ENCODE measurements at places on chromosomes 4 and X.
A peak's percentile ranks its signal among the peaks of the same experiment; 100 is the strongest.

DNA sequence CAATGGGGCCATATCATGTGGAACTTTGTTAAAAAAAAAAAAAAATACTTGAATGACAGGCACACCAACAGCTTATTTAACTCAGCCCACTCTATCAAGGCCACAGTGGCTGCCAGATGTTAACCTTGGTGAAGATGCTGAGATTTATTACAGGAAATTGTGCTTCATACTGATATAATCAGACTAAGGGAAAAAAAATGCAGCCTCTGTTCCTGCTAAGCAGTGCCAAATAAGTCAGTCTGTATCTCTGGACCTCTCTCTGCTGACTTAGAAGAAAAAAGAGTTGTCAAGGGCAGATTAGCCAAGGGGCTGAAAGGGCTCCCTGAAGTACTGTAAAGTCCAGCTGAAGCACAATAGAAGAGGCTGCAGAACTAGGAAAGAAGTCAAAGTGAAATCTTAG is 677.7 kb upstream of the HTR2C start:
- peak; percentile 1 for DNase-seq

GRCh38 chr4:33067221-33067620 is 2347.1 kb downstream of the PCDH7 start:
- DNase-seq, result peak; percentile 59

DNA sequence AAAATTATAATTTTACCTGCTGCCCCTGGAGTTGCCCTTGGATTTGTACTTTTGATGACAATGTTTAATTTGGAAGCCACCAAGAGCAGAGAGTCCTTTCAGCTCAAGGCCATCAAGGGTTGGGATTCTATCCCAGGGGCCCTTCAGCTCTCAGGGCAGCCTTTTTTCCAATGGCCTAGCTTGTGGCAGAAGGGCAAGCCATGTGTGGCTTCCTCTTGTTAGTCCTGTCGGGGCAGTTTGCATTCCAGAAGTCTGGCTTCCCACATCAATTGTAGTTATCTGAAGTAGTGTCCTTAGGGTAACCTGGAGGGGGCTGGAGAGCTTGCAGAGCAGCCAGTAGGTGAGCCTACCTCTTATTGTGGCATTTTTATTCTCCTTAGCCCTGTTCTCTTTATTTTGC is 569.4 kb downstream of the TRAM1L1 start:
- no peak for DNase-seq

DNA sequence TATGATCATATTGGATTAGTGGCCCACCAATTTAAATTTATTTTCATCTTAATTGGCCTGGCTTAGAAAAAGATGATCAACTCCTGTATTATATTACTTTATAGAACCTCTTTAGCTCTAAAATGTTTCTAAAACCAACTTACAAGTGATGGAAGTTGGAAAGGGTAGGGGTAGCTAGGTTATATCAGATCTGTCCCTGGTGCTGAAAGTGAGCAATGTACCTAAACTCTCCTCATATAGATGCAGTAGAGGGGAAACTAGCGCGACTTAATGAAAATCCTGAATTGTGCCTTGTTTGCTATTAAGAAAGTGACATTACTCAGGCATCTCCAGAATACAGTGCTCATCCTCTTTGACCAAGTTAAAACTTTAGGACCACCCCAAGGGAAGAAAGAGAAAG is 7.5 kb upstream of the PTCHD1 start:
- DNase-seq, result no peak

- DNase-seq, result peak; percentile 16
These were observed 668.5 kb downstream of the PCDH18 start for GRCh38 chr4:136863756-136864155.

GRCh38 chrX:7444967-7445366 is 297.0 kb upstream of the PUDP start:
- DNase-seq, result no peak

- DNase-seq, result no peak
These were observed 401.4 kb upstream of the FAT1 start for GRCh38 chr4:187125062-187125461.

DNA sequence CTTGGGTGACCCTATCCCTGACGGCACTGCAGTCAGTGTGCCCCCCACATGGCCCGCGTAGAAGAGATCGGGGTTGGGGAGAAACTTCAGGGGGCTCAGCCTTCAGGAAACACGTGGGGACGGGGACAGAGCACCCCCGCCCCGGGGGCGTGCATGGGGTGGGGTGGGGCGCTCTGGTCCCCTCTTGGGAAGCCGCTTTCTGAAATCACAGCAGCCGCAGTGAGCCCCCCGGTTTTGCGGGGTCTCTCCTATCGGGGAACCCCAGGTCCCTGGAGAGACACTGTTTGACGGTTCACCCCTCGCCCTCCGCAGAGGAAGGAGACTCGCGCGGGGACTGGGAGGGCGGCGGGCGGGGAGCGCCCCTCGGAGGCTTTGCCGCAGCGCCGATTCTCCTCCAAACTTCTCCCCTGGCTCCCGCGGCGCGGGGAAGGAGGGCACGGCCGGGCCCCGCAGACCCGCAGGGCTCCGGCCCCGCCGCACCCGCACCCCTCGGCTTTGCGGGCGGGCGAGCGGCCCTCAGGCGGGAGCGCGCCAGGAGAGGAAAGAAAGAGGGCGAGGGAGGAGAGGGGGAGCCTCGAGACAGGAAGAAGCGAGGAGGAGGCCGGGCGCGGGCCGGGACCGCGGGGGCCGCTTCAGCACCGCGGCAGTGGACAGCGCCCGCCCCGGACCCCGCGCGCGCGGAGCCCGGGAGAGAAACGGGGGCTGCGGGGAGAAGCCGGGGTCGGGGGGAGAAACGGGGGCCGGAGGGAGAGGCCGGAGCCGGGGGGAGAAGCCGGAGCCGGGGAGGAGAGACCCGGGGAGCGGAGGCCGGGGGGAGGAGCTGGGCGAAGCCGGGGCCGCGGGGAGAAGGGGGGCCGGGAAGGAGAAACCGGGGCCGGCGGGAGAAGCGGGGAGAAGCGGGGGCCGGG is 612 bp downstream of the CPLX1 start:
- DNase-seq, result peak; percentile 63

DNA sequence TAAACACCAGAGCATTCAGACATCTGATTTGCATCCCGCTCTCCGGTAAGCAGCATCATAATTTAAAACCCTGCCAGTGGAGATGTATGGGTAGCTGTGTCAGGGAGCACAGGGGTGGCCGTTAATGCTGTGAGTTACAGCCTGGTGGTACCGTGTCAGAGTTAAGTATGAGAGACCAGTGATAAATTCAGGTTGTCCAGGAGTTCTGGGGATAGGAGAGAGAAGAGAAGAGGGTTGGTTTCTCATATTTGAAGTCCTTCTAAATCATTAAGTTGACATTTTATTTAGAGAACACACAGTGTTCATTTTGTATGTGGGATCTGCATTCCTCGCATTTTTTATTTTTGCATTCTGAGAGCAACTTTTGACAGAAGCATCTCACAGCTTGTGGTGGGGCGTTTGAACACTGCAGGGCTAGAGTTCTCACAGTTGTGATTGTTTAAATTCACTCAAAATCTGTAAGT is 157.6 kb downstream of the DCLK2 start:
- DNase-seq, result peak; percentile 45

GRCh38 chrX:25650216-25650820 is 487.8 kb upstream of the MAGEB18 start:
- DNase-seq, result no peak

DNA sequence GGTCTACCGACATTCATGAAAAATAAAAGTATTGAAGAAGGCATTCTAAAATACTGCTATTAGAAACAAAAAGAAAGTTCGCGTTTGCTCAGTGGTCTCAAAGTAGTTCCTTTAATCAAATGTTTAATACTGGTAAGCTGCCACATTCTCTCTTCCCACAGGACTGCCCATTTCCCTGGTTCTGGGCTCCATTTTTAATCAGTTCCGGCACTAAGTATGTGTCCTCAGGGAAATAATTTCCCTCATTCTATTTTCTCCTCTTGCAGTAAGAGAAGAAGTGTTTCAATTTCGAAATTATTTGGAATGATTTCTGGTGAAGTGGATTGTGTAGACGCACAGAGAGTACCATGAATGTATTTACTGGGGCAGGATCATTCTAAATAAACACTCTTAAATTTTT is 17.5 kb downstream of the VCX3A start:
- DNase-seq, result no peak

GRCh38 chr4:54852602-54853001 is 194.8 kb downstream of the KIT start:
- DNase-seq, result no peak

GRCh38 chr4:182276210-182277109 is 33.3 kb downstream of the TENM3 start:
- no peak for DNase-seq

DNA sequence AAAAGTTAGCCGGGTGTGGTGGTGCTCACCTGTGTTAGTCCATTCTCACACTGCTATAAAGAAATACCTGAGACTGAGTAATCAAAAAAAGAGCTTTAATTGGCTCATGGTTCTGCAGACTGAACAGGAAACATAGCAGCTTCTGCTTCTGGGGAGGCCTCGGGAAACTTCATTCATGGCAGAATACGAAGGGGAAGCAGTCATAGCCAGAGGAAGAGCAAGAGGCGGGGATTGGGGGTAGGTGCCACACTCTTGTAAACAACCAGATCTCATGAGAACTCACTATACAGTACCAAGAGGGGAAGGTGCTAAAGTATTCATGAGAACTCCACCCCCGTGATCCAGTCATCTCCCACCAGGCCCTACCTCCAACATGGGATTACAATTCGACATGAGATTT is 64.1 kb downstream of the BEND4 start:
- no peak for DNase-seq

DNA sequence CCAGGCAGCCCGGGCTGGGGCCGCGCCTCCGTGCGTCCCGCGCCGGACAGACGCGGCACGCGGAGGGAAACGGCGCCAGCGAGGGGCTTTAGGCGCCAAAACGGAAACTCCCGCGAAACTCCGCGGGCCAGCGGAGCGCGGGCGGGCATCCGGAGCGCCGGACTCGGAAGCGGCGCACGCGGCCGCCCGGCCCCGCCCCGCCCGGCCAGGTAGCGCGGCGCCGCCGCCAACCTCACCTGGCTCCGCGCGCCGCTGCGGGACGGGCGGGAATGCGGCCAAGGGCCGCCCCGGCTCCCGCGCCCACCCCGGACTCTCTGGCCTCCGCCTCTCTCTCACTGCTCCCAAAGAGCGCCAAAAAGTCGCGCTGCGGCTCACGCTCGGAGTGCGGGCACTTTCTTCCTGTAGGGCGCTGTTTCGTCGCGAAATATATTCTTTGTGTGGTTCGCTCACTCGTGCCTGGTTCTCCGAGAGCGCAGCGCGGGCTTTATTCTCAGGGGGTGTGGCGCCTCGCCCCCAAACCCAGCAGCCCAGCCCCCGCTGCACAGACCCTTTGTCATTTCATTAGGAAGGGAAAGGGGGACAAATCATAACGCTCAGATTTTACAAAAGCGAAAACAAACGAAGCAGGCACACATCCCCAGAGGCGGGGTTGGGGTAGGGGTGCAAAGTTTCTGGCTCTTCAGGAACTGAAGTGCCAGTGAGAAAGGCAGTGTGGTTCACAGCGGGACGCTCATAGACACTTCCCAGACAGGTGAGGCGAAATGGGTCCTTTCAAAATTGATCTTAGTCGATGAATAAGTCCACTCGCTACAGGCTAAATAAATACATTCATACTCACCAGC is 961 bp upstream of the MBNL3 start:
- DNase-seq, result peak; percentile 58

DNA sequence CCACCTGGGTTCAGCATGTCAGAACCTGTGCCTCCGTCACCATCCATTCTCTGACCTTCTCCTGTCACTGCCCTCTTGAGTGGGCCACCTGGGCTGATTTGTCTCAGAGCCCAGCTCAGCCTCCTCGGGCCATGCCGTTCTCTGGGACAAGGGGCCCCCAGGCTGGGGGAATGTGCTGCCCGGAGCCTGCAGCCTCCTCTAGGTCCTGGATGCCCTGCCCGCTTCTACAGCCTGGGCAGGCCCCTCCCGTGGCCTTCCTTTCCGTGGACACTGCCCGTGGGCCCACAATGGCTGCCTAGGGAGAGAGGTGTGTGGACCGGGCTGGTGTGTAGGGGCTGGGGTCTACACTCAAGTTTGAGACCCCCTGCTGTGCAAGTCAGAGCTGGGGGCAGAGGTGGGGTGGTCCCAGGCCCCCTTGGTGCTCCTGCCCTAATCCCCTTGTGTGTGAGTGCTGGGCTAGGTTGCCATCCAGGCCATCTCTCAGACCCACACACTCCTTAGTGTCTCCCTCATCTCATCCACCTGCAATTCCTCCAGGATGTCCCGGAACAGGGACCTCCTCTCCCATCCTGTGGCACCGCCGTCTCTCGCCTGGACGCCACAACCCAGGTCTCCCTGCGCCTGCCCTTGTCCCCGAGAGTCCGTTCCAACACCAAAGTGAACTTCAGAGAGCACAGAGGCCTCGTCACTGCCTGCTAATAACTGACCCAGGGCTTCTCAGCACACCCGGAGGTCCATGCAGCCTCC is 12.4 kb downstream of the PSAPL1 start:
- no peak for DNase-seq

- no peak for DNase-seq
These were observed 10.6 kb upstream of the BCOR start for GRCh38 chrX:40108162-40108958.

DNA sequence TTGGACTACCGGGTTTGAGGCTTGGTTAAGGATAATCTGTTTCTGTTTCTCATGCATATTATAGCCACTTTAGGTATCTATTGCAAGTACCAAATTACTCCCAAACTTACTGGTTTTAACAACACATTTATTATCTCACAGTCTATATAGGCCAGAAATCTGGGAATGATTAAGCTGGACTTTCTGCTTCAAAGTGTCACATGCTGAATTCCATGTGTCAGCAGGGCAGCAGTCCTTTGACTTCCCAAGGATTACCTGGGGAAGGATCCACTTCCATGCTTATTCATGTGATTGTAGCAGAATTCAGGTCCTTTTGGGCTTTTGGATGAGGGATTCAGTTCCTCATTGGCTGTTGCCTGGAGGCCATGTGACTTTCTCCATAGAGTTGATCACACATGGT is 349.0 kb upstream of the TRAM1L1 start:
- DNase-seq, result no peak

GRCh38 chrX:148572337-148572736 is 71.9 kb downstream of the AFF2 start:
- no peak for DNase-seq
